ENCODE measurements at places on chromosomes 4 and X. TPM values are rescaled to one million over a fixed set of nuclear protein-coding genes. Genes with fewer than 3 reads are reported as not detected.

Gene FSTL5
- polyA plus RNA-seq, result 0.46 TPM

- no peak for DNase-seq
Measured at GRCh38 chrX:127129510-127129909, 310.0 kb downstream of the PRR32 start.

Gene FAM9B
- polyA plus RNA-seq, result not detected

GRCh38 chr4:124144238-124144654, 568.3 kb downstream of the ANKRD50 start:
- DNase-seq, result peak; percentile 42

- DNase-seq, result peak; percentile 15
Measured at GRCh38 chrX:111131572-111131971, 35.6 kb downstream of the PAK3 start.

DNA sequence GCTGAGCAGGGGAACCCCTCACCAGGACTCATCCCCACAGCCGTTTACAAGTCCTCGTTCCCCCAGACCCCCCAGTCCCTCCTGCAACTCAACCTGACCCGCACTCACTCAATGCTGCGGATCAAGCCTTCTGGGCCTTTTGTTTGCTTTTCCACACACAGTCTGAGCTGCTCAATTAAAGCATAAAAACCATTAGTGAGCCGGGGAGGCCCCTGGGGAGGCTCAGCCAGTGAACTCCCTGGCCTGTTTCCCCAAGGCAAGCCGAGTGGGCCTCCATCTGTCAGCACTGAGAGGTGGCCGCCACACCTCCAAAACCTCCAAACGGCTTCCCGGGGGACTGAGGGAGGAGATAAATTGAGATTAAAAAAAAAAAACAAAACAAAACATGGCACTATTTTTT, 158.5 kb downstream of the SHOX start:
- DNase-seq, result no peak

Gene AP1AR
- polyA plus RNA-seq, result 3.4 TPM

Gene EGFL6
- 0.22 TPM for polyA plus RNA-seq

DNA sequence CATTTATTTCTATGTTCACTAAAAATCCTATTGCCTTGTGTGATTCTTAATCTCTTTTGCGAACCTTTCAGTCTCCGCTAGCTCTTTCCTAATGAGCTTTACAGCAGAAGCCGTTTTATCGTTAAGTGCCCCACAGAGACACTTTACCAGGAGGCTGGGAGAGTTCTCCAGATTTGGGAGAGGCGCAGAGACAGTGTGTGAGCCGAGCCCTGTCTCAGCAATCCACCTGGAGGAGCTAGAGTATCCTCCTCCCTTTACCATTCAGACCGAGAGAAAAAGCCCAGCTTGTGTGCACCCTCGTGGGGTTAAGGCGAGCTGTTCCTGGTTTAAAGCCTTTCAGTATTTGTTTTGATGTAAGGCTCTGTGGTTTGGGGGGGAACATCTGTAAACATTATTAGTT, 54.9 kb upstream of the MTM1 start:
- DNase-seq, result no peak

GRCh38 chr4:102612824-102613366, 111.7 kb downstream of the NFKB1 start:
- DNase-seq, result no peak

DNA sequence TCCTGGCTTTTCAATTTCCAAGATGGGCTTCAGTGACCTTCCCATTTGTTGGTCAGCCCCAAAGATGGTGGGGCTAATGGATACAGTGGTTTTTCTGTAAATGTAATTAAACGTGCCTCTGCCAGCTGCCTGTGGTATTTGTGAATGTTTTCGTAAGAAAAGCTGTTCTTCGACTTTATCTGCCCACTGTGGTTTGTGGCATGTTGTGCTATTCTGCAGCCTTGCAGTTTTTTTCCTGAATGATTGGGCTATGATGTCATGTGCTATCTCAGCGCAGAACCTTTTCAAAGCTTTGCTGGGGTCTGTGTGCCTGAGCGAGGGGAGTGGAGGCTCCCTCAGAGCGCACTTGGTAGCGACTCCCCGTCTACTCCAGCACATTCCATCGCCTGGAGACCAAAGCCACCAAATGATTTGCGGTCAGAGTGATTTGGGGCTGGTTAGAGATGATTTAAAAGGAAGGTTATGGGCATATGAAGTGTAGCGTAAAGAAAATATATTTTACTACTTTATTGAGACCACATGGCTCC, 137.5 kb downstream of the PALLD start:
- DNase-seq, result no peak

DNA sequence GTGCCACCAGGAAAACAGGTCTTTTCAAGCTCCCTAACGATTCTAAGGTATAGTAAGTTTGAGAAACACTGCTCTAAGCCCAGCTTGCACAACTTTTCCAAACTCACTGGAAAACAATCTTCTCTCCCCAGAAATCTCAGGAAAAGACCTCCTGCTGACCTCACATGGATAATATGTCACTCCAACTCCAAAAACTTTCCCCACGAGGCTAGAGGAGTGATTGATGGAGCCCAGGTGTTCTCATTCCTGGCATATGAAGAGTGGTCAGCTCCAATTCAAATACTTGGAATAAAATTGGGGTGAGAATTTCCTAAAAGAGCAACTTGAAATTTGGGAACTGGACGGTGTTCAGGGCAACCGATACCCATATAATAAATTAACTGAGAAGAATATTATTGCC, 299.9 kb downstream of the PPP4R3C start:
- DNase-seq, result no peak

DNA sequence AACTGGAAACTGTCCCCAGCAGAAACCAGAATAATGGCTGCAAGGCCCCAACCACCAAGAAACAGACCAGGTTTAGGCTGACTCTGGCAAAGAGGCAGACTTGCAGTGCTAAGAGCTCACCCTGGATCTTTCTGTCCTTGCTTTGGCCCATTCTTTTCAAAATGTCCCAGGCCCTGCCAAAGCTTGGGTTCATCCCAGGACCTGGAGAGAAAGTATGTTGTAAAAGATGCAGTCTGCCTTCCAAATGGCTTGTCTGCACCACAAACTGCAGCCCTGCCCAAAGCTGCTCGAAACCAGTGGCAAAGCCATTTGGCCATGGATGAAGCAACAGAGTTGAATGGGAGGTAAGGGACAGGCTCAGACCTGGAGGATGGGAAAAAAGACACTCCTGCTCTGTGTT, 38.0 kb upstream of the LNX1 start:
- no peak for DNase-seq

GRCh38 chr4:101177154-101177553, 170.2 kb downstream of the PPP3CA start:
- no peak for DNase-seq

Gene CCSER1
- polyA plus RNA-seq, result 0.48 TPM

DNA sequence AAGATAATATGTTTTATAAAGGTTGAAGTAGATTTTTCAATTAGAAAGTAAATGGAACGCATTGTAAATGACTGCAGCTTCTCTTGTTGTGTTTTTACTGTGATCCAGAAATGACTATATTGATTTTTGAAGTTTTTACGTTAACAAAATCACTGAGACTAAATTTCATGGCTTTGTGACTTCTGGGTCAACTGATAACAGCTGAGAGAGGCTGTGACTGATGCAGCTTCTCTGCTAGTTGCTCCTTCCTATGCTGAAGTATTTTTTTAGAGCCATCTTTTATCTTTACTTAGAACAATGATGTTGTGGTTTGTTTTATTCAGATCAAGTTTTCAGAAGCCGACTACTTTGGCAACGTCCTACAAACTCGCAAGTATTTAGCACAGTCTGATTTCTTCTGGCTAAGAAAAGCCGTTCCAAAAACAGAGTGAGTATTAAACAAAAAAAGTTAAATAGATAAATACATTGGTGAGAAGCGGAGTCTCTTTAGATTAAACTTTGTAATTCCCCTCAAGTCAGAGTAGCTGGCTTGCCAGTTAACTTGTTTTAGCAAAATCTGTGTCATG, 94.7 kb upstream of the CBLL2 start:
- DNase-seq, result no peak
